ENCODE measurements at places on chromosomes 3 and 15.

- DNase-seq = no peak
These were observed 65.7 kb downstream of the RASA2 start for GRCh38 chr3:141552440-141552991.

- DNase-seq = no peak
These were observed 121.4 kb downstream of the KLHL25 start for GRCh38 chr15:85673326-85673725.

DNA sequence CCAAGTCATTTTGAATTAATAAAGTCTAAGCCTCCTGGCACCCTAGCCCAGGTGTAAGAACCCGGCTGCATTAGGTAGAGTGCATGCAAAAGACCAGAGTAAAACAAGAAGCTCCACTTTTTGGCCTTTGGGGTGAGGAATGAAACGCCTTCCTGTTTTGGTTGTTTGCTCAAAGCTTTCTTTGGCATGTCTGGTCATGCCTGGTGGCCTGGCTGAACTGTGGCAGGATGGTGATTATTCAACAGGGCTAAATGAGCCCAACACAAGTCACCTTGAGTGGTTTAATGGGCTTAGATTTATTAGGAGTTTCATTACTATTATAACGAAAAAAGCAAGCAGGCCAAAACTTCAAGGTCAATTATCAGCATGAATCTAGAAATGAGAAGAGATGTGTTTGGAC, 40.9 kb upstream of the LDHAL6B start:
- DNase-seq = no peak

GRCh38 chr15:52566889-52567288, 1.9 kb downstream of the ARPP19 start:
- DNase-seq = no peak

DNA sequence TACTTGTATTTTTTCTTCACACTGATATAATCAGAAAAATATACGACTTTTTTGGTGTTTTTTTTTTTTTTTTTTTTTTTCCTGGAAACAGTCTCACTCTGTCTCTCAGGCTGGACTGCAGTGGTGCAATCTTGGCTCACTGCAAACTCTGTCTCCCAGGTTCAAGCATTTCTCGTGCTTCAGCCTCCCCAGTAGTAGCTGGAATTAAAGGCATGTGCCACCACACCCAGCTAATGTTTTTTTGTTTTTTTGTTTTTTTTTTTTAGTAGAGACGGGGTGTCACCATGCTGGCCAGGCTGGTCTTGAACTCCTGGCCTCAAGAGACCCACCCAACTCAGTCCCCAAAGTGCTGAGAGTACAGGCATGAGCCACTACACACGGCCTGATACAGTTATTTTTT, 20.8 kb upstream of the DNAAF4 start:
- DNase-seq = no peak

- DNase-seq = no peak
These were observed 3.3 kb downstream of the PIK3CA start for GRCh38 chr3:179151474-179151873.

DNA sequence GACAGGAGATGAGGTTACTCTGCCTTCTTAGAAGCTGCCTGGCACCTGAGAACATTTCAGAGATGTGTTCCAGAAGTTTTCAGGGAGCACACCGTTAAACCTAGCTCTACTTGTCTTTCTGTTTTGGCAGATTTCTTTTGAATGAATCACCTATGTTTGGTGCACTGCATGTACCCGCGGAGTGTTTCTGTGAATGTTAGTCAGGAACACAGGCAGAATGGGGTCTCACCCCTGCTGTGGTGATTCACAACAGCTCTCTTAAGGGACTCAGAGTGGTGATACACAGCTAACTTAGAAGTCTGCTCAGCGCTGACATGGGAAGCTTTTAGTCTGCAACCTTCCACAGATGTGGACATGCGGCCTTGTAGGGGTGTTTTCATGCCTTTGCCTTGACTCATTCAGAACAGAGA, 24.0 kb downstream of the TSEN2 start:
- no peak for DNase-seq

- DNase-seq = no peak
These were observed 258.6 kb downstream of the TIGIT start for GRCh38 chr3:114552527-114552812.

DNA sequence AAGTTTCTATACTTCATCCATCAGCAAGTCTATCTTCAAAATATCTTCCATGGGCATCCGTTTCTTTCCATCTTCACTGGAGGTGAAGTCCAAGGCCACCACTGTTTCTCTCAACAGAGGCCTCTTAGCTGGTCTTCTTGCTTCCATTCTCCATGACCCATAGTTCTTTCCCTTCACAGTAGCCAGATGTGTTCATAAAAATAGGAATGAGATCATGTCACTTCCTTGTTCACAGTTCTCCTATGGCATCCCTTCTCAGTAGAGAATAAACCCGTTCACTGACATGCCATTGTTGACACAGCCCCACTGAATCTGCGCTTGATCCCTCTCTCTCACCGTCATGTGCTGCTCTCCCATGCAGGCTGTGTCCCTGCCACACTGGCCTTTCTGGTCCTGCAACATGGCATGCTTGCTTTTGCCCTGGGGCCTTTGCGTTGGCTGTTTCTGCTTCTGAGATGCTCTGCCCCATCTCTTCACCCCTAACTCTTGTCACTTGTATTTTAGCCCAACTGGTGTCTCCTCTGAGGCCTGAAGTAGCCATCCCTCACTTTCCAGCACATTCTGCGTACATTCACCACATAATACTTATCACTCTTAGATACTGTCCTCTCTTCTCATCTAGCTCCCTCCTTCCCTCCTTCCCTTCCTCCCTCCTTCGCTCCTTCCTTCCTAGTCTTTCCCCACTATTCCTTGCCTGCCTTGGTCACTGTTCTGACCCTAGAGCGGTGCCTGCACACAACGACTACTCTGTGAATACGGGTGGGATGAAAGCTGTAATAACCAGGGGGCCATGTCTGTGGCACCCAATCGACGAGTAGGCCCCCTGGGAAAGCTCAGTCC, 42.0 kb downstream of the STARD5 start:
- no peak for DNase-seq

DNA sequence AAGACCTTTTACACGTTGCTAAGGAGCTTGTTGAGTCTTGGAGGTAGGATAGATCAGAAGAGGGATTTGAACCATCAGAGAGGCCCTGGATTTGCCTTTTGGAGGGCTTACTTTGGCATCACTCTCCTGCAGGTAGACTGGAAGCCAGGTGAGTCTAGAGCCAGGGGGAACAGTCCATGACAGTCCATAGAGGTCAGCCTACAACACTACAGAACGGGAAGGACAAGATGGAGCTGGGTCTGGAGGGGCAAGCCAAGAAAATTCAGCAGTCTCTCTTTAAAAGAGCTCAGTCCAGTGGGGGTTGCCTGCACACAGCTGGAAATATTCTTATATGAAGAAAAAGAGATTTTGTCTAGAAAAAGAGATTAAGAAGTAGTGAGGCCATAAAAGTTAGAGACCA, 60.7 kb downstream of the HHLA2 start:
- no peak for DNase-seq

- no peak for DNase-seq
These were observed 53.8 kb downstream of the TM4SF4 start for GRCh38 chr3:149528340-149528650.

DNA sequence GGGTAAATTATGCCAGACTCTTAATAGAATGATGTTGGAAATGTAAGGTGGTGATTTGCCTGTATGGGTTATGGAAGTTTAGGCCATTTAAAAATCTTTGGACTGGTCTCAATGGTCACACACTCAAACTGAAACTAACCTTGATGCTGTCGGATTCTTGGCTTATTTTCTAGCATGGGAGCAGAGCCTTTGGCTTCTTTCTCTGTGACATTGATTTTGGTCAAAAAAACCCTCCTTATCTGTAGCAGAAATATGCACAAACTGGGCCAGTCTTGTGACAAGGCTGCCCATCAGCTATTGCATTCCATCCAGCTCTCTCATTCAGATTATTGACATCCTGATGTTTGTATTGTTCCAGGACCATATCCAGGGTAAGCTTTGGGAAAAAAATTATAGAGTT, 35.9 kb downstream of the ARPP21 start:
- DNase-seq = no peak

DNA sequence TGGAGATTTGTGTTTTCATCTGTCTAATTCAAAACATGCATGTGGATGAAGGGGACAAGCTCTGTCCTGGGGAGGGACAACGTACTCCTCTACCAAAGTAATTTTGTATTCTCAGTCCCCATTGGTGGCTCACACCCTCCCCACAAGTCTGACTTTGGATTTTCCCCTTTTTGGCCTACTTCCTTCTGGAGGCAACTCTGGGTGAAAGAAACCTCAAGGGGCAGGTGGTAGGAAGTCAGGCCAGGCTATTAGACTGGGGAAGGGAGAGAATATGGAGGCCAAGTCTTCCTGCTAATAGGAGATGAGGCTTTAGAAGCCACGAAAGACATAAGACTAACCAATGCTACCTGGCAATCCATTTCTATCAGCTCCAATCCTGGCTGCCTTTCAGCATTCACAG, 124.9 kb upstream of the RASGRP1 start:
- DNase-seq = no peak

DNA sequence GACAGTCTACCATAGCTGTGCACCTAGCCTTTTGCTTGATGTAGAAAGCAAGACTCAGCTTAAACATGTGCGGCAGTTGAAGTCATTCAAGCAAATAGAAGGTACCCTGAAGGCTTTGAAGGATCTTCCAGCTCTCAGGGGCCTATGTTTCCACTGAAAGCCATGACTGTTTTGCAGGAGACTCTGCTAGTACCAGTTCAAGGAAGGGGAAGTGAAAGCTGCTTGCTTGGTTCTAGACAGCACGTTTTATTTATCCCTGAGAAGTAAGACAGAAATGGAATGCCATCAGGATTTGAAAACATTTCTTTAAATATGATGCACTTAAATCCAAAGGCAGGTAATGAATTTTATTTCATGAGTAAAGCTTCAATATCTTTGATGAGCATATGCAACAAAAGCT, 311.4 kb downstream of the PDCD6IP start:
- DNase-seq = no peak

DNA sequence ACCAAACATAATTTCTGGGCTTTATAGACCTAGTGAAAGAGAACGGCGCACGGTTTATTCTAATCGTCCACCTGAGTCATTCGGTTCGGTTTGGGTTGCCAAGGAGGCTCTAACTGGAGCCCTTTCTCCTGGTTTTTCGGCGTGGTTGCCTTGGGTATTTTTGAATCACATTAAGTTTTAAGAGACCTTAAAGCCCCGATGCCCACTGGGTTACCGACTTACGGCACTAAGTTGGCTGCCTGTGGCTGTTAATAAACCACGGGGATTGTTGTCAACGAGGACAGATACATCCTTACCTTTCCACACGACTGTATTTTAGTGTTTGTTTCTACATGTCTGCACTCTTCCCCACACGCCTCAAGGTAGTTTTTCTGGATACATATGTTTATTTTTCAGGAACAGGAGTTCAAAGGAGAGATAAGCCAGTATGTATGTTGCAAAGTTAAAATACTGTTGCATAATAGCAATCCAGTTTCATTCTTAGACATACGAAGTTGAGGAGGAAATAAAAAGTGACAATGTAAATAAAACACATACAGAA, 1.2 kb upstream of the ANP32A start:
- no peak for DNase-seq

All from activated CD4-positive, alpha-beta T cell treated with anti-CD3 and anti-CD28 coated beads for 24 hours (primary cell).